ENCODE measurements at places on chromosomes 2 and 18. TPM values are rescaled to one million over a fixed set of nuclear protein-coding genes. Genes with fewer than 3 reads are reported as not detected.

ARHGAP28 gene
- total RNA-seq: 350 TPM

EMX1 gene
- 3.7 TPM for total RNA-seq

- H3K4me1 ChIP-seq: peaks cover 75% of the 10 kb centered on the region
- peaks cover 6% of the 10 kb centered on the region for H3K36me3 ChIP-seq
- H3K4me3 ChIP-seq: no peak overlapping the region
- no peak for DNase-seq
- peaks cover 11% of the 10 kb centered on the region for H3K27me3 ChIP-seq
- H3K27ac ChIP-seq: peak overlapping the region; percentile 42
These were observed 75.3 kb downstream of the LRRFIP1 start for GRCh38 chr2:237702441-237703391.

DNA sequence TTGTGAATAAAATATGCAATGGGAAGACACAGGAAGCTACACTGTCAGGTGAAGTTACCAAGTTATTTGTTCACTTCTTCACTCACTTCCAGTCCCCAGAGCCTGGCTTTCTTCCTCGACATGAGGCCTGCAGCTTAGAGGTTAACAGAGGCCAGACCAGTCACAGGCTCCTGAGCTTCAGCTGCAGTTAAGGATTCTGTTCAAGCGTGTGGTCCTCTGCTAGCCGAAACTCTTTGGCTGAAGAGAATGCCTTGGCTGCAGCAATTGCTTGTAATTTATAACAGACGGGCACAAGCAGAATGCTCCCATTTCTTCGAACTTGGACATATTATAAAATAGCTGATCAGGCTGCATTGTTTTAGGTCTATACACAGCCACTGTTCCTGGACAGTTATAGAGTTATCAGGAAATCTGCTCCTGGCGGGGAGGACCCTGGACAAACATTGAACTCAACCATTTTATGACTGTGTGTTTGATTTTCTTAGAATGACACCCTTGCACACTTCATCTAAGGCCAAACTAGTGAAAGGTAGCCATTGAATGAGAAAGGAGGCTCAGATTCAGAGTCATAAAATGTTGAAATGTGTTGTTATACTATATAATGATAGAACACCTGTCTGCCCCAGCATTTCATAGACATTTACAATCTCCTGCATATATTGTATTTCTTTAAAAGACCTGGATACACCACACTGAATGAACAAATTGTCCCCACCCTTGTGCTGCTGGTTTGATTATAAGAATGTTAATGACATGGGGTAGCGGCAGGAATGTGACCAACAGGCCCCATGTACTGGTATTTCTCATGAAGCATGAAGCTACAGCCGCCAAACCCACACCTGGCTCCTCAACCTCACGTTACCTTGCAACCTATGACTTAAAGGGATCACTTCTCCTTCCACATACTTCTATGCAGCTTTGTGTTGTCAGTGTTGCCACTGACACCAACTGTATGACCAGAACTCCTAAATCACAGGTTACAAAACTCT is 153.6 kb downstream of the TDRD15 start:
- no peak for DNase-seq
- no peaks in the 10 kb centered on the region for H3K27me3 ChIP-seq
- no peak overlapping the region for H3K27ac ChIP-seq
- no peaks in the 10 kb centered on the region for H3K36me3 ChIP-seq
- peaks cover 6% of the 10 kb centered on the region for H3K4me1 ChIP-seq

ARHGEF4 gene
- total RNA-seq: 10.3 TPM

DNA sequence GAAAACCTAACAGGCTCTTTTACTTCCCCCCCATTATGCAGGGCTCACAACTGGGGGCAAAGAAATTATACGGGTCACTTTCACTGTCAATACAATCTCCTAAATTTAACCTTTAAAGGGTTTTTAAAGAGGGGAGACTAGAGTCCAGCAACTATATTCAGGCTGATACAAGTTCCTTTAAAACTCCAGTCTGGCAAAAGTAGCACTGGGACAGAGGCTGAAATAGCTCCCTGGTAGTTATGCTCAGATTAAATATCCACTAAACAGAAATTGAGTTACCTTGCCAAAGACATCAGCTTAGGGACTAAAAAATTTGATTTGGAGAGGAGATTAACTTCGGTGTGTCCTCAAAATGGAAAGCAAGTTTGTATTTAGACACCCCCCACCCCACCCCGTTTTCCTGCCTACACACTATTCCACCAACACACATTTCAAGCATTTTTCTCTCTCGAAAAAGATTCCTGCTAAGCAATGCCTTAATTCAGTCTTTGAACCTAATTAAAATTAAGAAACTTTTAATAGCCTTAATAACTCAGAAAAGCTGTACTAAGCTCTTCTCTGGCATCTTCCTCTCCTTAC is 127.2 kb downstream of the OSBPL1A start:
- H3K4me3 ChIP-seq: peak overlapping the region; percentile 90
- no peak overlapping the region for H3K27ac ChIP-seq
- peaks cover 19% of the 10 kb centered on the region for H3K4me1 ChIP-seq
- no peaks in the 10 kb centered on the region for H3K36me3 ChIP-seq
- peaks cover 3% of the 10 kb centered on the region for H3K27me3 ChIP-seq

RGPD3 gene
- total RNA-seq: 0.15 TPM

DNA sequence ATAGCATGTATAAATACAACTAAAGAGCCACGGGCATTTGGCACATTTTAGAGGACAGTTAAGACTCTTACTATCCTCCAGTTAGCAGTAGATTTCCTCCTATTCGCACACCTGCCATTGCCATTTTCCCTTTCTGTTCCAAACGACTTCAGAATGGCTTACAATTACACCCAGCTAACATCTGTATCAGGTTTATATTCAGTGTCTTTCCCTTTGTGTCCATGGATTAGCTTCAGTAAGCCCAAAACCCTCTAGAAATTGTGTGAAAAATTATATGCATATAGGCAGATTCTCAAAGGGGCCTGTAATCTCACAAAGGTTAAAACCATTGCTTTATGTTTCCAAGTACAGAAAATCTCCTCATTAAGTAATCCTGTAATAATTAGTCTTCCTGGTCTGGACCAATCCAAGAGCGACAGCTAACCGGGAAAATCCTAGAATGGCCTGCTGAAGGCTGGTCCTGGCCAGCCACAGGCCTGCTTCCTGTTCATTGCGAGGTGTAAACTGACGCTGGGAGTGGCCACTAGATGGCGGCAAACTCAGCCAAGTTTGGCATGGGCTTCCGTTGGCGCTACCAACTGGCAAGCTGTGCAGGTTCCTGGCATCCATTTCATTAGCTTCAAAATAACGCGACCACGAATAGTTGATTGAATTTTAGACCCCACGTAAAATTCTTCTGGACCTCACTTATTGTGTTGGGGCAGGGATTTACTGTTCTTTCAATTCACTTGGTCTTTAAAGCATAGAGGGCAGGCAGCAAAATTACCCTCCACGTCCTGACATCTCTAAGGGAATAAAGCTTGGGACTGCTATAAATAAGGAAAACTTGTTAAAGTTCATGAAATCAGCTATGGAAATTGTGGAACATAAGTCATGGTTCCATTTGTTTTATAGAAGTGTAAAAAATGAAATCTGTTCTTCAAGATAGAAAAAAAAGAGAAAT is 17.1 kb downstream of the ARHGAP25 start:
- no peak overlapping the region for H3K4me3 ChIP-seq
- peaks cover 15% of the 10 kb centered on the region for H3K4me1 ChIP-seq
- no peak overlapping the region for H3K27ac ChIP-seq
- DNase-seq: peak; percentile 91

ZC3H6 gene
- total RNA-seq: 6.8 TPM

SLC4A5 gene
- total RNA-seq: 4.2 TPM

SH2D6 gene
- total RNA-seq: 0.33 TPM

FABP1 gene
- total RNA-seq: not detected

GRCh38 chr2:198873503-198874471 is 584.0 kb downstream of the SATB2 start:
- H3K4me3 ChIP-seq: no peak overlapping the region
- peaks cover 1% of the 10 kb centered on the region for H3K27me3 ChIP-seq
- no peak overlapping the region for H3K27ac ChIP-seq
- peaks cover 21% of the 10 kb centered on the region for H3K4me1 ChIP-seq
- DNase-seq: no peak
- H3K36me3 ChIP-seq: no peaks in the 10 kb centered on the region

- H3K27me3 ChIP-seq: peaks cover 14% of the 10 kb centered on the region
- H3K4me1 ChIP-seq: no peaks in the 10 kb centered on the region
- no peak for DNase-seq
- H3K4me3 ChIP-seq: no peak overlapping the region
These were observed 197.4 kb upstream of the HDAC4 start for GRCh38 chr2:239598011-239598731.

DNA sequence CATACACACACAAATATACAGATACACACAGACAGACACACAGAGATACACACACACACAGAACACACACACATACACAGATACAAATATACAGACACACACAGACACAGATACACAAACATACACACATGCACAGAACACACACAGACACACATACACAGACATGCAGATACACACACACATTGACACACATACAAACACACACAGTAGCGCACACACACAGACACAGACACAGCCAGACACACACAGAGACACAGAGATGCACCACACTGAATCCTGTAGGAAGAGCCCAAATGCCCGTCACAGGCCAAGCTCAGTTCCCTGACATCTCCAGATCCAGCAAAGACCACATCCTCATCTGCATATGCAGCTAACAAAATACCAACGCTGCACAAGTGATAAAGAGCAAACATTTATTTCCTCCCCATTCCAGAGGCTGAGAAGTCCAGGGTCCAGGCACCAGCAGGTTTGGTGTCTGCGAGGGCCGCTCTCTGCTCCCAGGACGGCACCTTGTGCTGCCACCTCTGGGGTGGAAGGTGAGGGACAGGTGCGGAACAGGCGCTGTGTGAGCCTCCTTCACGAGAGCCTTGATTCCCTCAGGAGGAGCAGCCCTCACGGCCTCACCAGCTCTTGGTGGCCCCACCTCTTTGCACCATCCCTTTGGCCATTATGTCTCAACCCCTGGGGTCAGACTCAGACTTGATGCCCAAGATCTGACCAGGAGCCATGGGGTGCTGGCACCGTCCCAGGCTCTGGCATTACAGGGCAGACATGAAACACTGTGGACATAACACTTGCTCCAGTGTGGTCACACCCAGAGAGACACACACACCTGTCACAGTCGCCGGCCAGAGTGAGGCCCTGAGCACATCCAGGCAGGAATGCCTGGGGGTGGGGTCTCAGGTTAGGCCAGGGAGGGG is 108.7 kb downstream of the NDUFA10 start:
- no peak overlapping the region for H3K27ac ChIP-seq
- no peak for DNase-seq
- no peak overlapping the region for H3K4me3 ChIP-seq
- peaks cover 5% of the 10 kb centered on the region for H3K36me3 ChIP-seq
- H3K4me1 ChIP-seq: peaks cover 2% of the 10 kb centered on the region

DNA sequence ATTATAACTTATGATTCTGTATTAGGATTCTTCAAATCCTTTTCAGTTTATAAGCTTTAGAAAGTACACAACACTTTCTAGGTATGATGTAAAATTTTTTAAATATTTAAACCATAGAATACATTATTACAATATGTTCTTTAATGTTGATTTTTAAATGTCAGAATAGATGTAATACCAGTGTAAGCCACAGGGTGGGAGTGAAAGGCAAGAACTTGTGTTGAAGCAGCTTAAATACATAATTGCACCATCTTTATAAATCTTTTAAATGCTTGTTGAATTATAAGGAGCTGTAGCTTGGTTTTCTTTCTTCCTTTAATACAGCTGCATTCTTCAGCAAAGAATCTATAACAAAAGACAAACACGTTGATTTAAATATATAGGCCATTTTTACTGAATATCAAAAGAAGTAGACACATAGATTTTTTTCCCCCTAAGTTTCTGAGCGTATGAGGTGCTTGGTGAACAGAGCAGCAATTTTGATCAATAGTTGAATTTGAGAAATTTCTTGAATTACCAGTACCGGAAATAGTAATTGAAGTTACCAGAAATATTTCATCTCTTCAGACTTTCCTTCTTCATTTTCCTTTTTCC is 63.0 kb downstream of the TANK start:
- no peak for DNase-seq
- H3K4me3 ChIP-seq: no peak overlapping the region
- no peaks in the 10 kb centered on the region for H3K4me1 ChIP-seq
- H3K36me3 ChIP-seq: no peaks in the 10 kb centered on the region

DNA sequence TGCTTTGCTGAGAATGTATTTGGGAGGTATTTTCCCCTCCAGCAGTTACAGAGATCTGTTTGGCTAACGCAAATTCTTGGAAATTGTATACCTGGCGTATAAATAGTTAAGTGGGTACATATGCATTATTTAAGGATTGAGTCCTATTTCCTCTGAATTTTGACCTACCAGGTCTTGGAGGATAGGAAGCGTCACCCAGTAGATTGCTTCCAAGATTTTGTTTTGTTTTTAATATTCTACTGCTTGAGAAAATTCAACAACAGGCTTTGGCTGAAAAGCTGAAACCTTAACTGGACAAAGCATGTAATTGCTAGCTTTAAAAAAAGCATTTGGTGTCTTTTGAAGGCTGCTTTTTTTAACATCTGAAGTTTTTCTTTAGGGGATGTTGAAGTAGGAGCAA is 150.1 kb downstream of the WDSUB1 start:
- H3K4me3 ChIP-seq: no peak overlapping the region
- DNase-seq: no peak
- H3K27me3 ChIP-seq: peaks cover 9% of the 10 kb centered on the region
- peaks cover 5% of the 10 kb centered on the region for H3K36me3 ChIP-seq
- H3K4me1 ChIP-seq: peaks cover 65% of the 10 kb centered on the region

DNA sequence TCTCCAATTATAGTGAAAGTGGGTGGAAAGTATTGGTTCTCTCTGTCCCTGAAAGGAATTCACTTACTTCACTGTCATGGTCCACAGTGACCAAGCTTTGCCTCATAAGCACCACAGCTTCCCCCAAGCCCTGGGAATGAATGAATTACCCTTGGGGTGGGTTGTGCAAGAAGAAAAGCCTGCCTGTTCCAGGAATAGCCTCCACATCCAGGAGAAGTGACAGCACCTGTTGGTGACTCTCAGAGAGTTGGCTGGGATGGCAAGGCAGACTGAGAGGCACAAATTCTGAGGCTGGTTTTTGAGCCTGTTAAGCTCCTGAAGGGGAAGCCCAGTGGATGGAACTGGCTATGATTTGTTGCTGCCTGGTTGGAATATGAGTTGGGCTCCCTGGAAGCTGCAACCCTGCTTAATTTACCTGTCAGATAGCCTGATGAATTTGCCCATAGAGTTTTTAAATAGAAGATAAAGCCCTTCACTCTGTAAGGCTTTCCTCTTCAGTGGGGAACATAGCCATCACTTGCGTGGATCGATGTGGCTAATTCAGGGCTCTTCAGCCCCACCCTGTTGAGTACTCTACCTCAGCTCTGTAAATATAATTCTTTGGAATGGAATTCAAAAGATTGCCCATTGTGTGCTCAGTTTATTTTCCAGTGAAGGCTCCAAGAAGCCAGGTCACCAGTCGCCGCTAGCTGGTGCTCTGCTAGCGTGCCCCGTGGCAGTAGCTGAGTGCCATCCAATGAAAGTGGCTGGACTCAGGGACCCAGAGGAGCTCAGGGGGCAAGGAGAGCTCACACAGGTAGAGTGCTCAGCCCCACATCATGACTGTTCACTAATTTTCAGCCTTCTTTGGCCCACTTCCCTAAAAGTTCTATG is 479.3 kb downstream of the IRS1 start:
- no peak for DNase-seq
- H3K36me3 ChIP-seq: no peaks in the 10 kb centered on the region
- no peak overlapping the region for H3K27ac ChIP-seq
- no peaks in the 10 kb centered on the region for H3K27me3 ChIP-seq

C1QL2 gene
- total RNA-seq: not detected

GRCh38 chr18:71995904-71996465 is 548.2 kb downstream of the CBLN2 start:
- DNase-seq: no peak
- no peak overlapping the region for H3K4me3 ChIP-seq
- no peak overlapping the region for H3K27ac ChIP-seq
- H3K36me3 ChIP-seq: no peaks in the 10 kb centered on the region
- H3K27me3 ChIP-seq: peaks cover 3% of the 10 kb centered on the region

Data from endothelial cell (in vitro differentiated cells).